Activated CD4-positive, alpha-beta T cell treated with anti-CD3 and anti-CD28 coated beads, Interleukin-2, amount 50 U/mL, for 1 hour (primary cell): ENCODE measurements at places on chromosomes 6 and 20.

DNA sequence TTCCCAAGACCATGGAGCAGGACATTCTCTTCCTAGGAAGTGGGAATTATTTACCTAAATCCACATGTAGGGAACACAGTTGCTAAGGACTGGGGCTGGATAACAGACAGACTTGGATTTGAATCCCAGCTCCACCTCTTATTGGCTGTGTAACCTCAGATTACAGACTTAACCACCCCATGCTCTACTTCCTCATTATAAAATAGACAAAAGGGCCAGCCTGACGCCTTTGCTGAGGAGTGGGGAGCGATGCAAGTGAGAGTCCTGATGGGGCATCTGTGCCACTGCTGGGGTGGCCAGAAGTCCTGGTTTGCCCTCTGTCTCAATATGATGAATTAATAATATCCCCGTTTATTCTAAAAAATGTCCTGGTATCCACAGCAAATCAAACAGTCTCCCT is 46.8 kb downstream of the SPATA2 start:
- no peak for DNase-seq

DNA sequence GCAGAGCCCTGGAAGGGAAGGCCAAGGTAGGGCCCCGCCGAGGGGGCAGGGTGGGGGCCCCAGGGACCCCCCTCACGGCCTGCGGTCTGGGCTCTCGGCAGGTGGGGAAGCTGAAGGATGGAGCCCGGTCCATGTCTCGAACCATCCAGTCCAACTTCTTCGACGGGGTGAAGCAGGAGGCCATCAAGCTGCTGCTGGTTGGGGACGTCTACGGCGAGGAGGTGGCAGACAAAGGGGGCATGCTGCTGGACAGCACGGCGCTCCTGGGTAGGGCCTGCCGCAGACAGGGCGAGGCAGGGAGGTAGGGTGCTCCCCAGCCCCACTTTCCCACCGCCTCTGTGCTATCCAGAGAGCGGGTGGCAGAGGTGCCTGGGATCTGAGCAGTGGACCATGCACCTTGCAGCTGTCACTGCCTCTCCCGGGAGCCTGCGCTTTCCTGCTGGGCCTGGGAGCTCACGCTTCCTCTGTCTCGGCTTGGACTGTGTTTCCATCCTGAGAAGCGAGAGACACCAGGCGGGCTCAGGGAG is 83.1 kb downstream of the SYNJ2 start:
- no peak for DNase-seq

- no peak for DNase-seq
These were observed 164.6 kb downstream of the BCKDHB start for GRCh38 chr6:80271074-80271473.

DNA sequence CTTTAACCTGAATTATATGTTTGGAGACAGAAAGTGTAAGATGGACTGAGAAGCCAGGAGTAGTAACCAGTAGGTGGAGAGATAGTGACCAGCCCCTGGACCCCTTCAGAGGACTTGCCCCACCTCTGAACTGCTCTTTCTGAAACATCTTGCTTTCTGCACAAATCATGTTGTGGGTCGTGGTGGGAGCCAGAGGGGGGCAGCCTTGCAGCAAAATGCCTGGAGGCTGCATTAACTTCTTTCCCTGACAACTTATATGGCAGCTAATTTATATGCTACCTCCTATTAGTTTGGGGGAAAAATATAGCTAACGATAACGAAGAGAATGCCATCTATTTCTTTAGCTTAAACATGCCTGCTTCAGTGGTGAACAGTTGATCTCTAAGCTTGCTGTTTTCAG is 859.8 kb downstream of the MAFB start:
- DNase-seq: no peak

DNA sequence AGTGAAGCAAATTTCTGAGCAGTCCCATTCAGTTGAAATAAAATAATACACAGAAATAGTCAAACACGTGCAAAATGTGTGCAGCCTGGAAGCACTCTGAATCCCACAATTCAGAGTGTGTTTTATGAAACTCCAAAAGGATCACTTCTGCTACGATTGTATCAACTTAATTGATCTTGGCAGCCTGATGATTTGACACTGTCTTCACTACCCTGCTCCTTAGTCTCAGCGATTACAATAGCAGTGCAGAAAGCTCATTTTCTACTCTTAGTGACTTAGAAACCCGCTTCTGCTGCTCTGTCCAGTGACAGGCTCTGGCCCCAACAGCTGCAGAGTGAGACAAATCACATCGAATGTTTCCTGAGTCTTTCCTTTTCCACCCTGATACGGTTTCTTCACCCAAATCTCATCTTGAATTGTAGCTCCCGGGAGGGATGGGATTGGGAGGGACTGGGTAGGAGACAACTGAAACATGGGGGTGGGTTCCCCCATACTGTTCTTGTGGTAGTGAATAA is 16.2 kb upstream of the EMILIN3 start:
- DNase-seq: no peak

GRCh38 chr6:27834879-27835549 is 77.2 kb downstream of the OR2B2 start:
- no peak for DNase-seq

DNA sequence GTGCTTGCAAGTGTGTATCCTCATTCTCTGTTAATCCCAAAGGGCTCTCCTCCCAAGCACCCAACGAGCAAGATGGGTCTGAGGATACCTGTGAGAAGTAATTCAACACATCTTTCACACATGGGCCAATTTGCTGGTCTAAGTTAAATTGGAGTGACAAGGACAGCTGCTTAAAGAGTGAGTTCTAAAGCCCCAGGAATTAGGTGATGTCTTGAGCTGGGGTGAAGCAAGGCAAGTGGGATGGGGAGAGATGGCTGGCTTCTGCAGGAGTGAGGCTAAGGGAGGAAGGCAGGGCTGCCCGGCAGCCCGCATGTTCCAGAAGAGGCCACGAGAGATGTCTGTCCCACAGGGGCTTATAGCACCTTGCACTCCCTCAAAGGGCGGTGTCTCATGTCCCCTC is 288.5 kb downstream of the CDH26 start:
- no peak for DNase-seq

DNA sequence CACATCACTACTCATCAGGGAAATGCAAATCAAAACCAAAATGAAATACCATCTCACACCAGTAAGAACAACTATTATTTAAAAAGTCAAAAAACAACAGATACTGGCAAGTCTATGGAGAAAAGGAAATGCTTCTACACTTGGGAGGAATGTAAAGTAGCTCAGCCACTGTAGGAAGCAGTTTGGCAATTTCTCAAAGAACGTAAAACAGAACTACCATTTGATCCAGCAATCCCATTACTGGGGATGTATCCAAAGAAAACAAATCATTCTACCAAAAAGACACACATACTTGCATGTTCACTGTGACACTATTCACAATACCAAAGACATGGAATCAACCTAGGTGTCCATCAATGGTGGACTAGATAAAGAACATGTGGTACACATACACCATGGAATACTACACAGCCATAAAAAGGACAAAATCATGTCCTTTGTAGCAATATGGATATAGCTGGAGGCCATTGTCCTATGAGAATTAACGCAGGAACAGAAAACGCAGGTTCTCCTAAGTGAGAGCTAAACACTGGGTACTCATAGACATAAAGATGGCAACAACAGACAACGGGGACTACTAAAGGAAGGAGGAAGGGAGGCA is 260.4 kb downstream of the RNGTT start:
- DNase-seq: no peak

- DNase-seq: no peak
These were observed 72.7 kb downstream of the CCDC170 start for GRCh38 chr6:151566557-151566956.

- DNase-seq: no peak
These were observed 78.8 kb downstream of the ADGRG6 start for GRCh38 chr6:142380626-142381025.
